Cortex of kidney (tissue), 1 donor: ENCODE measurements at places on chromosomes 16 and 17.

GRCh38 chr17:55533608-55534007, 22.4 kb upstream of the SMIM36 start:
- no peak for DNase-seq

GRCh38 chr17:68172461-68172954, 75.3 kb upstream of the AMZ2 start:
- DNase-seq, result no peak

DNA sequence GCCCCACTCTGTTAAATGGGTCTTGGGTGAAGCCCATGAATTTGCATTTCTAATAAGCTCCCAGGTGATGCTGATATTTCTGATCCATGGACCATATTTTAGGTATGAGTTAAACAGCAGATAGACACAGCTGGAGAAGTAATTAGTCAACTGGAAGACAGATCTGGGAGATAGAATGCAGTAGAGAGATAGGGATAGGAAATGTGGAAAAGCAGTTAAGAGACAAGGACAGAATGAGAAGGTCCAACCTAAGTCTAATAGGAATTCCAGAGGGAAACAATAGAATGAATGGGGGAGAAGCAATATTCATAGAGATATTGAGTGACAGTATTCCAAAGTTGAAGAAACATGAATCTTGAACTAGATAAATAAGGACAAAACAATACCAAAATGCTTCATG, 71.7 kb downstream of the GPRC5B start:
- DNase-seq, result no peak

- no peak for DNase-seq
Measured at GRCh38 chr17:83081684-83082201, 2.3 kb downstream of the METRNL start.

GRCh38 chr16:4046221-4046620, 70.0 kb downstream of the ADCY9 start:
- no peak for DNase-seq

GRCh38 chr16:59590845-59591244, 856.7 kb upstream of the GOT2 start:
- DNase-seq, result no peak
